ENCODE measurements at places on chromosomes 1 and 21.

GRCh38 chr1:61387829-61388228 is 305.5 kb downstream of the NFIA start:
- DNase-seq: no peak

- DNase-seq: no peak
Measured at GRCh38 chr1:236129306-236129705, 13.0 kb upstream of the GPR137B start.

DNA sequence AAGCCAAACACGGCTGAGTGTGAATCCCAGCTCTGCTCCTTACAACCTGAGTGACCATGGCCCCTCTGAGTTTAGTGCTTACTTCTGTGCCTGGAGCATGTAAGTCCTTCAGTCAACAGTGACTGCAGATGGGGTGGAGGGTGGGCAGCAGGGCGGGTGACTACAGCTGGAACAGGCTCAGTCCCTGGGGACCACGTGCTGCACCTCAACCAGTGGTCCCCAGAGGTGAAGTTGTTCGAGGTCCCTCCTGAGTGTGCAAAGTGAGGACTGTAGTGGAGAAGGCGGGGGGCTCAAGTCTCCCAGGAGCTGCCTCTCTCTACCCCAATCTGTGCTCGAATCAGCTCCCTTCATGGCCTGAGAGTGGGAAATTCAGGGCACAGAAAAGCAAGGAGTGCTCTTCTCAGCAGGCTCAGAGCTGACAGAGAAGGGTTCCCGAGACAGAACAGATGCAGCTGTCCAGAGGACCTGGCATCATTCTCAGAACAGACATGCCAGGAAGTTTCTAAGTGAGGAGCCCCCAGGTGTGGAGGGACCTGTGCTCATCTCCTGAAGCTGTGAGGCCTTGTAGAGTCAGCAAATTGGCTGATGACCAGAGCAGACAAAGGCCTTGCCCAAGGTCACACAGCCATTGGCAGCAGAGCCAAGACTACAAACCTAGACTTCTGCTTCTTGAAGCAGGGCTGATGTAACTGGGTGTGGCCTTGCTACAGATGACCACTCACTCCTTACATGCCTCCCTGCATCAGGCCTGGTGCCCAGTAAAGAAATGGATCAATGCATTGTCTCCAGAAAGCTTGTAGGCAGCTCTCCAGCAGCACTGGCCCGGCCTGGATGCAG is 61.7 kb upstream of the EDN2 start:
- DNase-seq: no peak

GRCh38 chr1:43121256-43121900 is 50.7 kb downstream of the EBNA1BP2 start:
- no peak for DNase-seq

GRCh38 chr1:84923317-84923716 is 30.3 kb upstream of the LPAR3 start:
- DNase-seq: no peak

All from BE2C (cell line).